ENCODE measurements at places on chromosomes 7 and 10.

DNA sequence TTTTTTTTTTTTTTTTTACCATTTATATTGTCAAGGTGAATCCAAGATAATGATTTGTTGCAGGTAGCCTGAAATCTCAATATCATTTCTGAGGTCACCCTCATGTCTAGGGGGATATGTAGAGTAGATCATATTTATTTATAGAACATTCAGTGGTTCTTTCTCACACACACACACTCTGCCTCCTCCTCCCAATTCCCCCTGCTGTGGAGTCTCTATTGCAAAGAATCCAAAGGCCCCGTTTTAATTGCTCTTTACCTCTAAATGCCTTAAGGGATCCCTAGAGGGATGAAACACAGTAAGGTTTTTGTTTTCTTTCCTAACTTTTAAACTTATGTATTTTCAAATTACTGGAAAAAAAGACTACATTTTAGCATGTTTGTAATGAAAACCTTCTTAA, 170.0 kb downstream of the PRKG1 start:
- no peak for DNase-seq

GRCh38 chr7:115561335-115562110, 469.0 kb downstream of the TFEC start:
- no peak for DNase-seq

- no peak for DNase-seq
Observed at GRCh38 chr10:89981891-89982290, 280.5 kb downstream of the KIF20B start.

GRCh38 chr10:6124666-6125065, 35.8 kb downstream of the RBM17 start:
- DNase-seq: no peak

DNA sequence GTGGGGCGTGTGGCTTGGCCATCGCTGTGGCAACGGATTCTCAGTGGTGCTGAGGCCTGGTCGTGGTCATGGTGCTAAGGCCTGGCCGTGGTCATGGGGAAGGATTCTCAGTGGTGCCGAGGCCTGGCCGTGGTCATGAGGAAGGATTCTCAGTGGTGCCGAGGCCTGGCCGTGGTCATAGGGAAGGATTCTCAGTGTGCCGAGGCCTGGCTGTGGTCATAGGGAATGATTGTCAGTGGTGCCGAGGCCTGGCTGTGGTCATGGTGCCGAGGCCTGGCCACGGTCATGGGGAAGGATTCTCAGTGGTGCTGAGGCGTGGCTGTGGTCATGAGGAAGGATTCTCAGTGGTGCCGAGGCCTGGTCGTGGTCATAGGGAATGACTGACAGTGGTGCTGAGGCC, 327.9 kb downstream of the ADARB2 start:
- DNase-seq: no peak

DNA sequence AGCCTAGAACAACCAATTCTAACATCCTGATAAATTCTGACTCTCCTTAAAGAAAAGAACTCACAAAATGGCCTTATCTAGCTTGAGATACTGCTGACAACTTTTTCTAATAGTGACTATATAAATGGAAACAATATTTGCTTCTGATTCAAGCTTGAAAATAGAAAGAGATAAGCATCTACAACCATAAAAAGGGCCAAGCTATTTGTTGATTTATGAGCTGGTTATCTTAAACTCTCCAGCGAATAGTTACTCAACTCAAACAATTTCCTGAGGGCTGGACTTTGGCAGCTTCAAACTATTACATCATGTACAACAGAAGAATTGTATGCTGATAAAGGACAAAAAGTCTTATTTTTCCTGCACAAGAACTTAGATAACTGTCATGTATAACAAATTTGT, 4.6 kb downstream of the USP54 start:
- no peak for DNase-seq
